ENCODE measurements at places on chromosomes 13 and 19.

- H3K4me3 ChIP-seq: peak overlapping the region; percentile 84
- no peaks in the 10 kb centered on the region for H3K27me3 ChIP-seq
- no peaks in the 10 kb centered on the region for H3K36me3 ChIP-seq
- peak; percentile 80 for DNase-seq
These were observed 337 bp upstream of the FXYD7 start for GRCh38 chr19:35142606-35143230.

DNA sequence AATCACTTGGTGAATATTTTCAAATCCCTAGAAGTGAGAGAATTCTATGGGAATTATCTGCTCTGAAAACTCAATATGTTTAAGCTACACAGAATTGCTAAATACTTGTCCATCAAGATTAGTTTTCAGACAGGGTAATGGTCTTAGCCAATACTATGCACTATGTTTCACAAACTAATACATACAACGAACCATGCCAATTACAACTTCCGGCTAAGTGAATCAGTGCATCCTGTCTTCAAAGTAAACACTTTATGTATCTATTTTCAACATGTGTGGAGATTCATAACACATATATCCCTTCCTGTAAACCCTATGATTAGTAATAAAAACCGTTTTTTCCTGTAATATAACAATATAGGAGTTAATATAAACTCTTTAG is 181.5 kb downstream of the POSTN start:
- H3K4me1 ChIP-seq: no peaks in the 10 kb centered on the region
- H3K27ac ChIP-seq: no peak overlapping the region
- H3K36me3 ChIP-seq: no peaks in the 10 kb centered on the region
- H3K27me3 ChIP-seq: no peaks in the 10 kb centered on the region

- H3K36me3 ChIP-seq: peaks cover 4% of the 10 kb centered on the region
- H3K27me3 ChIP-seq: peaks cover 25% of the 10 kb centered on the region
- no peak overlapping the region for H3K27ac ChIP-seq
- H3K4me1 ChIP-seq: peaks cover 16% of the 10 kb centered on the region
These were observed 20.4 kb downstream of the MRPS12 start for GRCh38 chr19:38951187-38951586.

DNA sequence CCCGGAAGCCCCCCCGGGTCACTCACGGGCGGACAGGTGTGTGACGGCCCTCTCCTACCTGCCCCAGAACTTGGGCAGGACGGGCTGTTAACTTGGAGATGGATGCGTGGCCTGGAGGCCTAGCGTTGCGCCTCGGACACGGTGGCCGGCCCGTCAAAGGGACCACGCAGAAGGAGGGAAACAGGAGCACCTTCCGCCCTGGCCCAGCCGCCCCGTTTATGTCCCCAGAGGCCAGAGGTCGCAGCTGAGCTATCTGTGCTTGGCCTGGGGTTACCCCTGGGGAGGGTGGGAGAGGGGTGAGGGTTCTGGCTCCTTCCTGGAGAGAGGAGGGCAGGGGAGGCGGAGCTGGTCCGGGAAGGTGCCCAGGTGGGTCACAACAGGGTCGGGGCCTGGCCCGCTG is 35.6 kb downstream of the GADD45B start:
- no peaks in the 10 kb centered on the region for H3K36me3 ChIP-seq
- no peaks in the 10 kb centered on the region for H3K27me3 ChIP-seq
- DNase-seq: no peak
- H3K4me3 ChIP-seq: no peak overlapping the region
- H3K27ac ChIP-seq: no peak overlapping the region
- H3K4me1 ChIP-seq: peaks cover 13% of the 10 kb centered on the region

DNA sequence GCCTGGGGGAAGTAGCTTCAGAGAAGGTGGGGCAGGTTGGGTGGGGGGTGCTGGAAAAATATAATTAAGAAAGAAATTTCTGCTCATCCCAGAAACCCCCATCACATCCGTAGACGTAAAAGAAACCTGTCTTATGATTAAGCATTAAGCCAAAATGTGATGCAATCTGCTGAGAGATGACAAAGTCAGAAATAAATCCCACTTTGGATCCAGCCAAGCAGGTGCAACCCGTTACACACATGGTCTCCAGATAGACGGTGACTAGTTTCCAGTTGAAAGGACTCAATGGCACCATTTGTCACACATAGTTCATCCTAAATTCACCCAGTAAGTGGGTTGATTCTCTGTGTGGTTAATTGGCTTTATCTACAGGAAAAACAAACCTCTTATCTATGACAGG is 34.1 kb downstream of the PSG5 start:
- no peak overlapping the region for H3K4me3 ChIP-seq
- peaks cover 9% of the 10 kb centered on the region for H3K27me3 ChIP-seq
- no peaks in the 10 kb centered on the region for H3K4me1 ChIP-seq
- H3K27ac ChIP-seq: no peak overlapping the region
- no peaks in the 10 kb centered on the region for H3K36me3 ChIP-seq
